ENCODE measurements at places on chromosomes 16 and 17. TPM values are rescaled to one million over a fixed set of nuclear protein-coding genes. Genes with fewer than 3 reads are reported as not detected.

DNA sequence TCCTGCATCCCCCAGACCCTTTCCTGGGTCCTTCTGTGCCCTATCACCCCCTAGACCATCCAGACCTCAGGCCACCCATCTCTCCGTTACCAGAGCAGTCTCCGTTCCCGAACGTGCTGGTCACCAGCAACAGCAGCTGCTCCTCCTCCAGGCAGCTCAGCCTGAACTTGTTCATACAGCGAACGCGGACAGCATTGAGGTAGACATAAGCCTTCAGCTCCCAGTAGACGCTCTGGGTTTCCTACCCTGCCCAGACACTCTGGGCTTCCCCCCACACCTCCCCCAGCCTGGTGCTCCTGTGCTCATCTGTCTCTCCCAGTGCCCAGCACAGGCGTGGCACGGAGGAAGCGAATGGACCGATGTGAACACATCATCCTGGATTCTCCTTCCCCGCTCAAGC lies 41.6 kb upstream of the RNFT1 start:
- DNase-seq = no peak

GRCh38 chr17:4318186-4318585 lies 48.3 kb downstream of the UBE2G1 start:
- no peak for DNase-seq

SLC16A6 gene
- 3.0 TPM for total RNA-seq

PRAC2 gene
- not detected for total RNA-seq

DNA sequence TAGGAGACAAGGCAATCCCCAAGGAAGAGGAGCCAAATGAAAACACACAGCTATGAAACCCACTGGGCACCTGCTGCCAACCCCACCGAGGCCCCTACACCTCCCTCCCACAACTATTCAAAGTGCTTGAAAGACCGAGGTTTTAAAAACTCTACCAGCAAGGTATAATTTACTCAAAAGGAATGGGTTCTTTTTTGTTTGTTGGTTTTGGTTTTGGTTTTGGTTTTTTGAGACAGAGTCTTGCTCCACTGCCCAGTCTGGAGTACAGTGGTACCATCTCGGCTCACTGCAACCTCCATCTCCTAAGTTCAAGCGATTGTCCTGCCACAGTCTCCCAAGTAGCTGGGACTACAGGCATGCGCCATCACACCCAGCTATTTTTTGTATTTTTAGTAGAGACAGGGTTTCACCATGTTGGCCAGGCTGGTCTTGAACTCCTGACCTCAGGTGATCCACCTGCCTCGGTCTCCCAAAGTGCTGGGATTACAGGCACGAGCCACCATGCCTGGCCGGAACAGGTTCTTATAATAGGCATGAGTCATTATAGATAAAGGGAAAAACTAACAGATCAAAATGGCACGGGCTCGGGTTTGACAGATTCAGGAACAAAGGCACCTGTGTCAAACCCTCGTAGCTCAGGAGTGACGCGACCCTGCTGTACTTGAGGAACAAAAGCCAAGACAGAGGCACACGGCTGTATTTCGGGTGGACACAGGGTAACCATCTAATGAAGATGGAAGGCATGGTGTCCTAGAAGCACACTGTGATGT lies 40.7 kb downstream of the COTL1 start:
- no peak for DNase-seq
